GM10248 (cell line): ENCODE measurements at places on chromosomes 6 and 20.

DNA sequence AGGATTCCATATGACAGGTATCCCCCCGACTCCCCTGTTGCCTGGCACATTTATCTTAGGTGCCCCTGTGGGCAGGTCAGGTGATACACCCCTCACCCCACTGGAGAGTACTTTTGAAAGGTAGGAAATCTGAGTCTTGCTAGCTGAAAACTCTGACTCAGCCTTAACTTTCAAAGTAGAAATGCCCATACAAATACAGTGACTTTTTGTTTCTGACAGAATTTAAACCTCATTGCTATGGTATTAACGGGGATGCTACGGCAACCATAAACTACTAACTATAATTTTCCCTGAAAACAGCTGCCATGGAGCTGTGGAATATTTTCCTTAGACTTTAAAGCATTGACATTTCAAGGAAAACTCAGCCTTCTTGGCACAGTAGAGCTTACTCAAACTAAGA lies 536.0 kb downstream of the RFPL4B start:
- no peak for DNase-seq

GRCh38 chr6:7042654-7043545 lies 64.9 kb upstream of the RREB1 start:
- no peak for DNase-seq

DNA sequence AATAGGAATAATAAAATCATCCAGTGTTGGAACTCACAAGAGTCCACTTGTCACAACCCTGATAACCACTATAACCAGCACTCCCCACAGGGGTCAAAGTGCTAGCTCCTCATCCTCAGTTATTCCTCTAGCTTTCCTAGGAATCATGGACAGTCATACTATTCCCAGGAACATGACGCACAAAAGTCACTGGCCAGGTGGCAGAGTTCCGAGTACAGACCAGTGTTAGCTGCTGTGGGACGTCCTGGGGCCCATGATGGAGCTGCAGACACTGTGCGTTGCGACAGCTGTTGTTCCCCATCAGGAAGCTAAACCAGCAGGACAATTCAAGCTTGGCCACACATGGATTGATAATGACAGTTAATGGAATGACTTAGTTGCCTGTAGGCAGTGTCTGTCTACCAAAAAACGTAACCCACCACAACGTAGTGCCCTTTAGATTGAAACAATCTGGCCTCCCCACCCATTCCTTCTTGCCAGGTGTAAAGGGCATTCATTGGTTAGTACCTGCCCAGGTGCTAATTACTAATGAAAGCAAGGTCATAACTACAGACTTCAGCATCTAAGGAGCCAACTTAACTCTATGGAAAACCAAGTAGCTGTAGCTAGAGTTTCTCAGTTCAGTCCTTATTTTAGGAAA lies 17.4 kb downstream of the EZR start:
- DNase-seq, result no peak

GRCh38 chr20:11569163-11569562 lies 348.5 kb upstream of the BTBD3 start:
- DNase-seq, result no peak

- no peak for DNase-seq
These were observed 47.5 kb upstream of the TSHZ2 start for GRCh38 chr20:52924411-52925271.

GRCh38 chr20:4512891-4513550 lies 208.7 kb upstream of the PRND start:
- no peak for DNase-seq

- DNase-seq, result no peak
These were observed 266.0 kb upstream of the SOX4 start for GRCh38 chr6:21327326-21328112.

DNA sequence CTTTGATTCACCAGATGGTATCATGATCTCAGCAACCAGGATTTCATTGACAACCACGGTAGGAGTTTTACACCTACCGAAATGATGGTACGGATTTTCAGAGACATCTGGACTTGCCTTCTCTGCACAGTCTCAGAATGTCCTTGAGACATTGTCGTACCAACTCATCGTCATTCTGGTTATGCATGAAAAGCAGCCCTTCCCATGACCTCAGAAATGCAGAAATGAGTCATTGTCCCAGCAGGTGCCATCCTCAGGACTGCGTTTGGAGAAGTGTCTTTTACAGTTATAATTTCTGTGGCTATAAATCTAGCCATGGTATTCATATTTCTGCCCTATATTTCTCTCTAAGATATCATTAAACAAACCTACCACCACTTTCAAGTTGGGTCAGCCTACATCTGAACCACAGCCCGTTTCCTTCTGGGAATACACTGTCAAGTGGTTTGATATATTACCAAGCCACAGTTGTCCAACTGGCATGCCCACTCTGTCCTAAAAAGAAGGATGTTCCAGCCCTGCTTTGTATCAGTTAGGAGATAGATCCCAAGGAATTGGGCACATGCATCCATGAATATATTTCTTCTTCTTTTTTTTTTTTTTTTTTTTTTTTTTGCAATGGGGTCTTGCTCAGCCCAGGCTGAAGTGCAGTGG lies 7.5 kb upstream of the BFSP1 start:
- DNase-seq, result peak; percentile 27

- peak; percentile 83 for DNase-seq
These were observed 35.4 kb downstream of the CEP250 start for GRCh38 chr20:35490736-35491181.

DNA sequence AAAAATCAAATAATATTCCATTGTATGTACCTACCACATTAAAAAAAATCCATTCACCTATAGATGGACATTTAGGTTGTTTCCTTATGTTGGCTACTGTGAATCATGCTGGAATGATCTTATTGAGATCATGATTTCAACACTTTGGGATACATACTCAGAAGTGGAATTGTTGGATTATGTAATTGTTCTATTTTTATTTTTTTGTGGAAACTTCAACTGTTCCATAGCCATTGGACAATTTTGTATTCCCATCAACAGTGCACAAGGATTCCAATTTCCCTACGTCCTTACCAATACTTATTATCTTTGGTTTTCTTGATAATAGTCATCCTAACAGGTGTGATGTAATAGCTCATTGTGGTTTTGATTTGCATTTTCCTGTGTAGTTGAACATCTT lies 834.0 kb downstream of the MAFB start:
- DNase-seq, result no peak

DNA sequence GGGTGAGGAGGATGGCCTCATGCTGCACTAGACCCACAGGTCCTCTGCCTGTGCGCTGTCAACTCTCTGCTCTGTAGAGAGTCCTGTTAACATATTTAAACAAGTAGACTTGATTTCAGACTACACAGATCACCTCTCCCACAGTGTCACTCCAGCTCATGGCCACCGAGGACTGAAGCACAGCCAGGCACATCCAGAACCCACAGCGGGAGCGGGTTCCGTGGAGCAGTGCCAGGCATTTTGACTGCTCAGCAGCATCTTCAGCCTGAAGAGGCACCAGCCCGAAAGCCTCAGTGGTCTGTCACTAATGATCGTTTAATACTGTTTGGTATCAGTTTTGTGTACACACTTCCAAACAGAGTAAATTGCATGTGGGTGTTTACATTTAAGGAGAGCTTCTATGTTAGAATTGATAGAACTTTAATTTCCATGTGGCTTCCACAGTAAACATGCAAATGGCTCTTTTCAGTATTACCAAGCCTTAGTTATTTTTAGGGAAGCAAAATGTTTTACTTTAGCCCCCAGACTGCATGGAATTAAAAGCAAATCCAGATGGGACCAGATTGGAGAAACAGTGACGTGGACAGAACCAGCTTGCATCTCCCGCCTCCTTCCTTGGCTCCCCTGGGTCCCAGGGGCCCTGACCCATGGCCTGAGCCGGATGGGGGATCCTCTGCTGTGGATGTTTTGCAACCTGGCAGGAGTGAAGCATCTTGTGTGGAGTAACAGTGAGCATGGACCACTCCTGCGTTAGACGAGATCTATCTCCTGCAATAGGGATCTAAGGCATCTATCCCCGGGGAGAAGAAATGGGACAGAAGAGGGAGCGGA lies 196.7 kb upstream of the CDH4 start:
- DNase-seq, result no peak

DNA sequence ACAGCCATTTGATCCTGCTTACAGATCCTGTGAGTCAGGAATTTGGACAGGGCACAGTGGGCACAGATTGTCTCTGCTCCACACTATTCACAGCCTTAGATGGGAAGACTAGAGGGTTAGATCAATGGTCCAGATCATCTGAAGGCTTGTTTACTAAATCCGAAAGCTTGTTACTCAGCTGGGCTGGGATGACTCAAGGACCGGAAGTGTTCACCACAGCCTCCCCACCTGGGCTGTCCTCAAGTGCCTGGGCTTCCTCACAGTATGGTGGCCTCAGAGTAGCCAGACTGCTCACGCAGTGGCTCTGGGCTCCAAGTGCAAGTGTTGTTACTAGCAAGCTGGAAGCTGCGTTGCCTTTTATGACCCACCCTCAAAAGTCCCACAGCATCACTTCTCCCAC lies 75.4 kb upstream of the INSM1 start:
- DNase-seq, result no peak

GRCh38 chr6:73513496-73513854 lies 7.4 kb downstream of the EEF1A1 start:
- DNase-seq, result no peak

GRCh38 chr6:40552941-40553340 lies 34.2 kb downstream of the LRFN2 start:
- no peak for DNase-seq

DNA sequence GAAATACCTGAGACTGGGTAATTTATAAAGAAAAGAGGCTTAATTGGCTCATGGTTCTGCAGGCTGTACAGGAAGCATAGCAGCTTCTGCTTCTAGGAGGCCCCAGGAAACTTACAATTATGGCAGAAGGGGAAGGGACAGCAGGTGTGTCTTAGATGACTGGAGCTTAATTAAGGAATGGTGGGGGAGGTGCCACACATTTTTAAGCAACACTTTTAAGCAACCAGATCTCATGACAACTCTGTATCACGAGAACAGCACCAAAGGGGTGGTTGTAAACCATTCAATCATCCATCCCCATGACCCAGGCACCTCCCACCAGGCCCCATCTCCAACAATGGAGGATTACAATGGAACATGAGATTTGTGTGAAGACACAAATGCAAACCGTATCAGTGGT lies 26.9 kb downstream of the FIG4 start:
- no peak for DNase-seq

DNA sequence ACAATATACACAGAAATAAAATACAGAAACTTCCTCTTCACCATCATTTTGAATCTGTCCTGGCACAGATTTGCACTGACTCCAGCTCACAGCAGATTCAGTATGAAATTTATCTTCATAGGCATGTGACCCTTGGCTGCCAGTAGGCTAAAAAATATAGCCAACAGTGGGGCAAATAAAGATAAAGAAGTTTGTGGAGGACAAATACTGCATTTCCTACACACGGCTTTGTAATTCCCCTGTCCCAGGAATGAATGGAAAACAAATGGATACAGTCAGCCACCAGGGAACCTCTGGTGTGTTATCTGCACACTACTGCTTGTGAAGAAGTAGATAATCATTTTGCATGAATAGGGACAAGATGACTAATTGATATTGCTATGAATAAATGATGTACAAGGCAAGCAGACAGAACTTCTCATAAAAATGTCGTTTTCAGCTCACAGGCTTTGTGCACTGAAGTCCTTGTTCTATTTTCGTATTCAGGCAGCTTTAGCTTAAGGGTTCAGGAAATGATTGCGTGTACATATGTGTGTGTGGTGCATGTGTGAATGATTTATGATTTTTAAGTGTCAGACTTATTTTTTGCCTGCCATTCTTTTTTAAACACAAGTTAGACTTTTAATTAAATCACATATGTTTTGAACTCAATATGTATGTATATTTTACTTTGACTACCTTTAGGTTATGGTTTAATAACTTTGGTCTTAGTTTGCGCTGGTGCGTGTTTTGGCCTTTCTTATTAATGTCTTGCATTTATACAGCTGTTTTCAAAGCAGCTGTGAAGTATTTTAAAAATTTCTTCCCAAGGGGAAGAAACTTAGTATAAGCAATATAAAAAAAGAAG lies 543.8 kb upstream of the JAG1 start:
- no peak for DNase-seq

- DNase-seq, result no peak
These were observed 78.8 kb downstream of the VEGFA start for GRCh38 chr6:43848671-43849391.

DNA sequence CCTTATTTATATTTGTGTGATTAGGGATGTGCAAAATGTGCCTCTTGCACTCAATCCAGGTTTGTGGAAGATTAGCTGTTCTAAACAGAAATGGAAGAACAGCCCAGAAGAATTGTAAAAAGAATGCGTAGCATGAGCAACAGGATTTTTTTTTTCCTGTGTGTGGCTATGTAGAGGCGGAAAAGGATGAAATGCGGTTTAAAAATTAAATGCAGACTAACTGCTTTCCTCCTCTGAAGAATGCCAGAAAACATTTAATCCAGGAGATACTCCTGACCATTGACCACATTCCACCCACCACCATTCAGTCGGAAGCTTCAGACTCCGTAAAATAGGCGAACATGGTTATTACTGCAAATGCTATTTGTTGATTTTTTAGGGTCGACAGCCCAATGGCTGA lies 83.4 kb downstream of the BMP6 start:
- no peak for DNase-seq

GRCh38 chr6:70180183-70180900 lies 122.5 kb downstream of the COL9A1 start:
- DNase-seq, result no peak

DNA sequence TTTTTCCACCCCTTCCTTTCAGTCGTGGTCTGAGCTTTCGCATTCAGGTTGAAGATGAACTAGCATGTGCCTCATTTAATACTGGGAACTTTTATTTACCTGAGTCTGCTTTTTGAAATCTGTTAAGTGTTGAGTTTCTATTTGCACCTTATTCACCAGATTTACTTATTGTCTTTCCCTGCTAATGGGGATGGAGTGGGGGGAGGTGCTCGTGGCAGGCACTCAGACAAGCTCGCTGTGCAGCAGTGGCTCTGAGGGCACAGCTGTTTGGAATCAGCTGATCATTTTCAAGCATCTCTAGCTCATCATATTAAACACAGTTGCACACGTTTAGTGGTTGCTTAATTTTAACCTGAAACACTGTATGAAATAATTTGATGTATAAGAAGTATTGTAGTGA lies 35.6 kb downstream of the UTRN start:
- DNase-seq, result no peak
